RCC 7860 (cell line): ENCODE measurements at places on chromosomes 6 and 20.

DNA sequence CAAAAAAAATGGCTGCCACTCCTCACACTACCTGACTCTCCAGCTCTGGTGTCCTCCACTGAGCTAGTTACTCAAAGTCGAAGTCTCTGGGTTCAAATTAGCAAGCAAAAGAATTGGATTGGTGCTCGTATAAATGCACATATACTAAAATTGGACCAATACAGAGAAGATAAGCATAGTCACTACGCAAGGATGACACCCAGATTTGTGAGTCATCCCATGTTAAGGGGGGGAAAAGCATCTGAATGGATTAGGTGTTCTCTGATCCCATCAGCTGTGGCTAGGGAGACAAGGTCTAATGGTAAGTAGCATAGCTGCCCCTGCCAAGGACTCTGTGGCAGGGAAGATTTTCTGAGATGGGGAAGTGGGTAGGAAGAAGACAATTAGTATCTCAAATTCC lies 18.3 kb upstream of the AMD1 start:
- no peak for DNase-seq

GRCh38 chr6:31822036-31822821 lies 5.3 kb upstream of the HSPA1B start:
- DNase-seq = peak; percentile 79

DNA sequence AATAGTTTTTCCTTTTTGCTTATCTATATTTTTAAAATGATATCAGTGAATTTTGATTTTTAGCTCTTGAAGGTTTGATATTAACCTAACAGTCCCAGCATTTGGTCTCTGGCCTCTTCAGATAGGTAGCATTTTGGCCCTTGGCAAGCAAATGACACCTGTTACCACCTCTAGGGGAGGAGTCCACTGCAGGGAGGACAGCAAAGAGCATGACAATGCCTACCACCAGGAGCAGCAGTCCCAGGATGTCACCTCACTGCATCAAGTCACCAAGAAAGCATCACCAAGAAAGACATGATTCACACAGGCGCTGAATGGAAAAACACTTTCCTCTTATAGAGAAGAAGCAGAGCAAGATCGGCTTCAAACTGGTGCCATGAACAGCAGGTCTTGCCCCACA lies 224.3 kb downstream of the UBE3D start:
- peak; percentile 24 for DNase-seq

DNA sequence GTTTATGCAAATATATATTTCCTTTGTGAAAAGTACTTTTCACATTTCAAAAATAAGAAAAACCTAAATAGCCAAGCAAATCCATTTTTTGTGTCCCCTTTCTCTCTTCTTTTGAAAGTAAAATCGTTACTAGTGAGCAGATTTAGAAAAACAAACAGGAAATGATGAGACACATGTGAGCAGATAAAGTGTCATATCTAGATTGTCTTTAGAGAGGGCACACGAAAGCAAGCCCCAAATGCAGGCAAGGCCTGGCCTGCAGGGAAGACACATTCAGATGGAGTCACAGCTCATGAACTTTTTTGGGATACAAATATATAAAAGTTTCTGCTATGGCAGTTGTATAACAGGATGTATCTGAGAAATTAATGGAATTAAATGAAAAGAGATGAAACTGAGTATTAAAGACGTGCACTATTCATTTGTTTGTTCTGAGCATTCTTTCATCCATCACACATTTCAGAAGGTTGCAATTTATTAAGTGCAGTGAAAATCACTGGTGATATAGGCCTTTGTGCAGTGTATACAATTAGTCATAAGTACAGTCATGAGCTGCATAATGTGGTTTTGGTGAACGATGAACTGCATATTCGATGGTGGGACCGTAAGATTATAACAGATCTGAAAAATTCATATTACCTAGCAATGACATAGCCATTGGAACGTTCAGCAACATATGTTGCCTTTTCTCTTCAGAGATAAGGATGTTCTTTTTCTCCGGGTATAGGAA lies 101.4 kb downstream of the PACRG start:
- no peak for DNase-seq

DNA sequence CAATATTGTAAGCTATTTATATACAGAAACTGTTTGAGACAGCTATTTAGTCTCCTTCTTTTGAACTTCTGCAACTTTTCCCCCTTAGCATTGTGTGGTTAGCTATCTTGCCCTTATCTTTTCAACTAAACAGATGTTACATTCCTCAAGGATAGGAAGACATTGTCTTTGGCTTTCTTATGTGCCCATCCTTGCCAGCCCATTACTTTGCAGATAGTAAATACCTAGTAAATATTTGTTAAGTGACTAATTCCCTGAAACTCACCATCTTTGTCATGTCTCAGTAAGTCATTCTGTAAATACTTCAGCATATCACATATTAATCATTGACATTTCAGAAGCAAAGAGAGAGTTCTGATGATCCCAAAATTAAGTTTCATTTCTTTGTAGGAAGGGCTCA lies 69.1 kb upstream of the FLRT3 start:
- DNase-seq = peak; percentile 74

DNA sequence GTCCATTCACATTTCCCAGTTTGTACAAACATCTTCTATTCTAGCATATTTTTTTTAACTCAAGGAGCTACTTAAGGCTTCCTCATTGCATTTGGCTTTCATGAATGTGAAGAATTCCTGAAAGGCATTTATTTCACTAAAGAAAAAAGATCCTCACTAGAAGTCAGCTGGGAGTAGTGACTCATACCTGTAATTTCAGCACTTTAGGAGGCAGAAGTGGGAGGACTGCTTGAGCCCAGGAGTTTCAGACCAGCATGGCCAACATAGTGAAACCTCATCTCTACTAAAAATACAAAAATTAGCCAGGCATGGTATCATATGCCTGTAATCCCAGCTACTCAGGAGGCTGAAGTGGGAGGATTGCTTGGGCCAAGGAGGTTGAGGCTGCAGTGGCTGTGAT lies 30.9 kb upstream of the XRN2 start:
- no peak for DNase-seq
